ENCODE measurements at places on chromosomes 4 and X. TPM values are rescaled to one million over a fixed set of nuclear protein-coding genes. Genes with fewer than 3 reads are reported as not detected.

GRCh38 chr4:3880615-3881120 lies 114.5 kb downstream of the ADRA2C start:
- DNase-seq: peak; percentile 79

DNA sequence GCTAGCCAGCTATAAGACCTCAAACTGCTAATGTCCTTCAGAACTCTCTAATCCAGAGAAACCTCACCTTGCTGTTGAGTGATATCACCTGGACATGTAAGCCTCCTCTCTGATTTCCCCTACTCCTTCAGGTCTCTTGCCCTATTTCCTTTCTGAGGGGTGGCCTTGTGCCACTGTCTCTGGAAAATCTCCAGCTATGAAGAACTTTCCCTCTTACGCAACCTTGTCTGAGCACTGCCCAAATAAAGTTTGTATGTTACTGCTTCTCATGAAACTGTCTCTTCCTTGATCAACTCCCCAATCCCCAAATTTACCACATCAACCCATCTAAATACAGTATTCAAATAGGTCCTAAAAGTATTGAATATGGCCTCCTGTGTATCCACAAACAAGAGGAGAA lies 53.5 kb upstream of the VEGFD start:
- DNase-seq: no peak

DNA sequence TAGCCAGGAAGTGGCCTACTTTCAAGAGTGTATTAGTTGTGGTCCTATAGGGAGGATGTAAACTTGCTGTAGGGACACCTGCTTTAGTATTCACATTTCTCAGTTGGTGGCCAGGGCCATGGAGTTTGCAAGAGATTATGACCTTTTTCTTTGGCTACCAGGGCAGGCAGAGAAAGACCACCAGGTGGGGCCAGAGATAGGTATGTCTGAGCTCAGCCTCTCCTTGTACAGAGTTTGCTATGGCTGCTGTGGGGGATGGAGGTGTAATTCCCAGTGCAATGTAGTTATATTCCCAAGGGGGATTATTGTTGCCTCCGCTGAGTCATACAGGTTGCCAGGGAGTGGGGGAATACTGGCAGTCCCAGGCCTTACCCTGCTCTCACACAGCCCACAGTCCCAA lies 26.3 kb upstream of the DACH2 start:
- DNase-seq: no peak

- DNase-seq: no peak
Measured at GRCh38 chr4:152211936-152212653, 323.8 kb downstream of the FBXW7 start.

- no peak for DNase-seq
Measured at GRCh38 chr4:73005514-73005913, 64.0 kb downstream of the COX18 start.

GRCh38 chrX:151996347-151996746 lies 21.9 kb upstream of the GABRE start:
- no peak for DNase-seq

- no peak for DNase-seq
Measured at GRCh38 chr4:53622739-53623151, 31.5 kb upstream of the LNX1 start.

DNA sequence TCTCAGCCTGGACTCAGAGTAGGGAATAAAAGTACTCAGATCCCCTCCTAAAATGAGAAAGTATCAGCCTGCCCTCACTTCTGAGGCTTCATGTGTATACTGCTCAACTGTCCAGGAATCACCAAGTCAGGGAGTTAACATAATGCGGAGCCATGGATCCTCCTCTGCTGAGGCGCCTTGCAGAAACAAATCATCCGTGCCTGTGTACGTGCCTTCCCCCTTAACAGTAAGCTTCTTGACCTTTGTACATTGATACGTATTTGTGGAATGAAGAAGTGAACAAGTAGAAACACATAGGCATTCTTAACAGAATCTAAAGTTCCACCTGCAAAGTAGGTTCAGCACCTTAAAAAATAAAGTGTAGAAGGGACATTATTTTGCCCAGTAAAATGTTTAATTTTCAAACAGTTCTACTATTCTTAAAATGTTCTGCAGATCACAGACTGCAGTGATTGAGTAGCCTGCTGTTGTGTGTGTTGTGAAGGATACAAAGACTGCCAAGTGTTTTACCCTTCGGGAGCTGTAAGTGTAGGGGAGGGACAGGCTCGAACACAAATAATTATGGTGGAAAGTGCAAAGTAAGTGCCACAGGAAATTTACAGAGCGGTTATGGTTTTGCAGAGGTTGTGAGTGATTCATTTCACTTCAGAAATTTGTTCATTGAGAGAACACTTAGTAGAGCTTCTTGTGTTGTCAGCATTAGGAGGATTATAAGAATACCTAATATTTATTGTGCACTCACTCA lies 61.9 kb downstream of the ARHGAP10 start:
- no peak for DNase-seq

DNA sequence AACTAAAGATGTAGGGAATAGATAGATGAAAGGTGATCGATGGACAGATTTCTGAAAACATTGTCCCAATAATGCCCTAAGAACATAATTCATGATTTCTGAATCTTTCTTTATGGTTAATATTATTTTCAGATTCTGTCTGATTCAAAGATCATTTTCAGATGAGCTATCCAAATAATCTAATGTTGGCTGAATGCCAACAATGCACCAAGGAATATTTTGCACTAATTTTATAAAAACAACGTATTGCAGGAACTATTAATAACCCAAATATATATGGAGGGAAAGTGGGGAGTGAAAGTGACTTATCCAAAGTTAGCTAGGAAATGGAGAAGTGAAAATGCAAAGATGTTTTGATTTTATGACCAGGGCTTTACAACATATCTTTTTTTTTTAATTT lies 1675.5 kb downstream of the STIM2 start:
- no peak for DNase-seq

DNA sequence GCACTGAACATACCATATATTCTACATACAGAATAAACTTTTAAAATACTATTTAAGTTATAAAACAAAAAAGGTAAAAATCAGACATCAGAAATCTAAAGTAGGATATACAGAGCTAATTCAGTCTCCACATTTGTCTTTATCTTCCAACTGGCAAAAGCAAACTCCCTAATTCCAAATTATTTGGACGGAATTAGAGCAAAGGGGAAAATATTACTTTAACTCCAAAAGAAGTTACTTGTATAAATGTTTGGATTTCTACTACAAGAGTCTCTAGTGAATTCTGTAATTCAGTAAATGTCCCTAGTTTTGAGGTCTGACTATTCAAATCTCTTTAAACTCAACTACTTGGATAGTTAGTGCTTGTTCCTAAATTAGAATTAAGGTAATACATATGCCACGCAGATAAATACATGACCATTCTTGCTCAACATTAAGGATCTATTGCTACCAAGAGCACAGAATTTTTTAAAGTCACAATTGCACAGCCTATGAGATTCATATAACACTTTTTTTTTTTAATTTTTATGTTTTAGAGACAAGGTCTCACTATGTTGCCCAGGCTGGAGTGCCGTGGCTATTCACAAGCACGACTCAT lies 7.3 kb downstream of the ZNF280C start:
- no peak for DNase-seq

DNA sequence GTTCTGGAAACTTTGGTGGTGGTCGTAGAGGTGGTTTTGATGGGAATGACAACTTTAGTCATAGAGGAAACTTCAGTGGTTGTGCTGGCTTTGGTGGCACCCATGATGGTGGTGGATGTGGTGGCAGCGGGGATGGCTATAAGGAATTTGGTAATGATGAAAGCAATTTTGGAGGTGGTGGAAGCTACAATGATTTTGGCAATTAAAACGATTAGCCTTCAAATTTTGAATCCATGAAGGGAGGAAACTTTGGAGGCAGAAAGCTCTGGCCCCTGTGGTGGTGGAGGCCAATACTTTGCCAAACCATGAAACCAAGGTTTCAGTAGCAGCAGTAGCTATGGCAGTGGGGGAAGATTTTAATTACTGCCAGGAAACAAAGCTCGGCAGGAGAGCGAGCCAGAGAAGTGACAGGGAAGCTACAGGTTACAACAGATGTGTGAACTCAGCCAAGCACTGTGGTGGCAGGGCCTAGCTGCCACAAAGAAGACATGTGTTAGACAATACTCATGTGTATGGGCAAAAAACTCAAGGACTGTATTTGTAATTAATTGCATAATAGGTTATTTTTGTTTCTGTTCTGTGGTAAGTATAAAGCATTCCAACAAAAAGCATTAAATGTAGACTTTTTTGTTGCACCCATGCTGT lies 23.2 kb upstream of the SOD3 start:
- DNase-seq: no peak

GRCh38 chr4:107890779-107891178 lies 40.6 kb upstream of the CYP2U1 start:
- no peak for DNase-seq

DNA sequence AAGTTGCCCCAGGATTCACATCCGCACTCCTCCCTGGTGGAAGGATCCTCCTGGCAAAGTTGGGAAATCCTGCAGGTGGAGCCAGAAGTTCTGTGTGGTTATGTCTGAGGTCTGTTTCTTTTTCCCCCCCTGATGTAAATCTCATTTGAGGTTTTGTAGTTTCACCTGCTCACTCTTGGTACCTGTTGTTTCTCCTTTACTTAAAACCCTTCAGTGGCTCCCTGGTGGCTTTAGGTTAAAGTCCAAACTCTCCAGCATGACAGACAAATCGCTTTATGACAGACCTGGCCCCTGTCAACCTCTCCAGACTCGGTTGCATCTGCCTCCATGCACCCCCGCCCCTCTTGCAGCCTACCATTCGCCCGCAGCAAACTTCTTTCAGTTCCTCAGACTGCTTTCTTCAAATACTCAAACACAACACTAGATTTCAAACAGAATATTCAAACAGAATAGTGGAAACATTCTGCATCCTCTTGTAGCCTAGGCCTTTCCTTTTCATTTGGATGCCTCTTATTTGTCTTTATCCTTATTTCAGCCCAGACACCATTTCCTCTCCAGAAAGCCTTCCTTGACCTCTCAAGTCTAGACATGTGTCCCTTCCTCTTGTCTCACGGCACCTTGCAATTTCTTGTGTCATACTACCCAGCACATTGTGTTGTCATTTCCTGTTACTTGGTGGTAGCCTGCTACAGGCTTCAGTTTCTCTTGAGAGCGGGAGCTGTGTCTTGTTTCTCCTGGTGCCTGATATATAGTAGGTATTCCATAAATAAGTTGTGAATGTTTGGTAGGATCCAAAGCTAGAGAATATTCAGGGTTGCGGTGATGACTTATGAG lies 24.8 kb downstream of the IL13RA1 start:
- no peak for DNase-seq

- DNase-seq: no peak
Measured at GRCh38 chr4:747546-748170, 42.0 kb downstream of the PCGF3 start.

- no peak for DNase-seq
Measured at GRCh38 chrX:39189431-39189830, 388.2 kb downstream of the MID1IP1 start.

- DNase-seq: no peak
Measured at GRCh38 chr4:138958519-138958918, 57.1 kb upstream of the NOCT start.

- DNase-seq: no peak
Measured at GRCh38 chr4:17065821-17066220, 167.4 kb upstream of the LDB2 start.

DNA sequence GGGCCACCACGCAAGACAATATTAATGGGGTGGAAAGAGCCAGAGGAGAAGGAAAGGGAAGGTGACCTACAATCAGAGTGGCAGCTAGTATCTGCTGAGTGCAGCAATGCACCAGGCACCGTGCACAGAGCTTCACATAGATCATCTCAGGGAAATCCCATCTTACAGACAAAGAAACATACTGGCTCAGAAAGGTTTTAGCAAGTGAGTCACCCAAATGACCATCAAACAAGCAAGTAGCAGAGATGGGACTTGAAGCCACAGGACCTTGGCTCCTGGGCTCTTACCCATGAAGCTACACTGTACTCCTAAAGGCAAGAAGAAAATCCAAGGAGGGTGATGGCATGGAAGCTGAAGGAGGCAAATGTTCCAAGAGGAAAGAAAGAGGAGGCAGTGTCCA lies 6.8 kb downstream of the ANXA5 start:
- no peak for DNase-seq

GRCh38 chrX:40201329-40201885 lies 103.6 kb upstream of the BCOR start:
- no peak for DNase-seq

DNA sequence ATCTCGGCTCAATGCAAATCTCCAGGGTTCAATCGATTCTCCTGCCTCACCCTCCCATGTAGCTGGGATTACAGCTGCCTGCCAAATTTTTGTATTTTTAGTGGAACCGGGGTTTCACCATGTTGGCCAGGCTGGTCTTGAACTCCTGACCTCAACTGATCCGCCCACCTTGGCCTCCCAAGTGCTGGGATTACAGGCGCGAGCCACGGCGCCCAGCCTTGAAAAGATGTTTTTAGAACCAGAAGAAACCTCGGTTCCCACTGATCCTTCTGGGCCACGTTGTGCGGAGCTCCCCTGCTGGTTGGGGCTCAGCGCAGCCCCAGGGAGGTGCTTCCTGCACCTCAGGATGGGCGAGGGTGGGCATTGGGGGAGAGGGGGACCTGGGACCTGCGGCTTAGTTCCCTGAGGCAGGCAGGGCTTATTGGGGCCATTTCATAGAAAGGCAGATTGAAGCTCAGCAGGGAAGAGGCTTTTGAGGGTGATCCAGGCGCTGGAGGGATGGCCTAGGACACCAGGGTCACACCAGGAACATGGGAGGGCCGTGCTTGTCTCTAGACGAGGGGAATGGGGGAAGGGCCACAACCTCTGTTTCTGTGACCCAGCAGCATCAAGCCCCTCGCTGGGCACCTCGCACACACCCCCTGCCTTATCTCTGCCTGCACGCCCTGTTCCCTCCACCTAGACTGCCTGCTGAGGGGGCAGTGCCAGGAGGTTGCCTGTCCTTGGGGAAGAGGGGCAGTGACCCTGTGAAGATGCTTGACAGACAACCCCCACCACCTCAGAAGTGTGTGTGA lies 6.3 kb upstream of the ADD1 start:
- DNase-seq: no peak

- DNase-seq: no peak
Measured at GRCh38 chr4:53573696-53574095, 17.6 kb downstream of the LNX1 start.

GRCh38 chr4:37780444-37781130 lies 45.9 kb upstream of the PGM2 start:
- no peak for DNase-seq

DNA sequence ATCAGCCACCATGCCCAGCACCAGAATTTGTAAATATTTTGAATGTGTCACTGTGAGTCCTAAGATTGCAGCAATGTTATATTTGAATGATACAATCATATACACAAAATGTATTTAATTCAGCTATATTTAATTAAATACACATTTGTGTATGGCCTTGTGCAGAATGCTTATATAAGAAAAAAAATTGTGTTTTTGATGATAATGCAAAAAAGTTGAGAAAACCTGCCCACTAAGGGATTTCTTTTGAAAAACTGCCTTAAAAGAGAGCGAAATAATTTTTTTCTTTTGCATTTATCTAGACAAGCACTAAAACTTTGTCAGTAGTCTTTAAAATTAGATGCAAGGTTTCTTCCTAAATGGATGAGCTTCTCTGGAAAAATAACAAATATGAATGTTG lies 68.1 kb upstream of the OTUD4 start:
- no peak for DNase-seq

Gene PLAC8
- 0.82 TPM for total RNA-seq

Gene GPM6B
- total RNA-seq: 308 TPM

Gene SPATA18
- 2.1 TPM for total RNA-seq

Gene XPNPEP2
- total RNA-seq: 1.5 TPM

Gene PNMA6F
- total RNA-seq: 0.36 TPM

Gene OPN1MW3
- total RNA-seq: not detected

Gene MAGEB2
- not detected for total RNA-seq

Gene ASB5
- total RNA-seq: 0.36 TPM

Gene LRP2BP
- total RNA-seq: 13.4 TPM

Gene FAM47A
- not detected for total RNA-seq

Gene CYBB
- total RNA-seq: 10.3 TPM

Gene FAM47B
- not detected for total RNA-seq

Gene RHOH
- 0.18 TPM for total RNA-seq

Measured in cerebellum (tissue), 4 donors.